Tibial nerve (tissue), 4 donors: ENCODE measurements at places on chromosomes 7 and 10. TPM values are rescaled to one million over a fixed set of nuclear protein-coding genes. Genes with fewer than 3 reads are reported as not detected.

- H3K36me3 ChIP-seq: no peaks in the 10 kb centered on the region
- no peaks in the 10 kb centered on the region for H3K4me1 ChIP-seq
- no peak overlapping the region for H3K27ac ChIP-seq
Measured at GRCh38 chr7:111240371-111240770, 149.4 kb downstream of the LRRN3 start.

- no peaks in the 10 kb centered on the region for H3K27me3 ChIP-seq
- DNase-seq: no peak
- H3K27ac ChIP-seq: no peak overlapping the region
- H3K4me3 ChIP-seq: no peak overlapping the region
- no peaks in the 10 kb centered on the region for H3K4me1 ChIP-seq
Measured at GRCh38 chr7:57638666-57639065, 188.7 kb downstream of the ZNF716 start.

DNA sequence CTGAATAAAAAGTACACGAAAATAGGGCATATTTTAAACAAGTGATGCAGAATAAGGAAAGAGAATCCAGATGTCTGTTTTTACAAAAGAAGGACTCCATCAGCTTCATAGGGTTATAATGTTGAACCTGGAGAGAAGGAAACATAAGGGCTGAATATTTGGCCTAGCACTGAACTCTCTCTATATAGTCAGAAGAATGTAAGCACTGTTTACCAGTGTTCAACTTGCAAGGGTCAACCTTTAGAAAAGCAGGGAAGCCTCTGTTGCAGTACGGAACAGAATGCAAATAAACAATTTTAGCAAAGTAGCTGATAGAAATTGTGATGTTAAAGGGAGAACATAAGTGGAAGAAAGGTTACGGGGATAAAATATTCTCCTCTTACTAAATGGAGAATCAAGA, 16.2 kb downstream of the CDK6 start:
- H3K4me1 ChIP-seq: no peaks in the 10 kb centered on the region
- no peaks in the 10 kb centered on the region for H3K36me3 ChIP-seq
- no peak for DNase-seq

DNA sequence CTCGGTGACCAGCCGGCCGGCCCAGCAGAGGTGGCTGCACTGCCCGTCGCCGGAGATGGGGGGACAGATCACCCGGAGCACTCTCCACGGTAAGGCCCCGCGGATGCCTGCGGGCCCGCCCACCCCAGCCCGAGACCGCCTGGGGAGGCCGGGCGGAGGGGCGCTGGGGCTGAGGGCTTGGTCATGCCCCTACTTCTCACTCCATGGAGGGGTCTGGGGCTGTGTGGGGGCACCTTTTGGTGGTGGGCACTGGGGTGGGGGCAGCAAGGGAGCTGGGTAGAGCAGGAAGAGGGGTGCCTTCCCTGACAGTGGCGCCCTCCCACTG, 61.8 kb downstream of the NEURL1 start:
- H3K4me1 ChIP-seq: peaks cover 9% of the 10 kb centered on the region
- DNase-seq: no peak
- H3K27ac ChIP-seq: no peak overlapping the region
- H3K36me3 ChIP-seq: no peaks in the 10 kb centered on the region

DNA sequence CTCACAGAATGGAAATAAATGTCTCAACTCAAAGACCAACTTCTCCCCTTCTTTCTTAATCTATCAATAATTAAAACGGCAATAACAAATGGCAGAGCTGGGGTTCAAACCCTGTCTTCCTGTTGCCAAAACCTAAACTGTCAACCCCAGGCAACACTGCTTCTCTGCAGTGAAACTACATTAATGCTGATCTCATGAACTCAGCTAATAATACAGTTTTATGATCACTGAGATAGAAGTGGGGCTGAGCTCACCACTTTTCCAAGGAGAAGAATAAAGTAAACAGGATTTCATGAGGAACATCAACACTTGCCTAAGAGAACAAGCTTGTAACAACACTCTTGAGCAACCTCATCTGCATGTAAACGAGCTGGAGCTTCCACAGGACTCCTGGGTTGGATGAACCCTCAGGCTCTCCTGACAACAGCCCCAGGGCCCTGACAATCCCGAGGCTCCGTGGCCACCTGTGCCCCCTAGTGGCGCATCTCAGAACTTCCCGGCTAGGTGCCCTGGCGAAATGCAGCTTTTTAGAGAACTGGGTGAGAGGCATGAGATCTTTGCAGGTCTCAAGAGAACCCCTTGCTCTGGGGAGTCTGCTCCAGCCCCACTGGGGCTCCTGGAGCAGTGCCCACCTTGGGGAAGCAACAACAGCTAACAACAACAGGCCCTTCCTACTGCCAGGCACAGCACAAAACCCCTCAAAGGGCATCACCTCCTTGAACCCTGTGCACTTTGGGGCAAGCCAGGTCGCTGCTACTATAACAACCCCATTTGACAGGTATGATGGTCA, 169.3 kb downstream of the SH3PXD2A start:
- H3K36me3 ChIP-seq: no peaks in the 10 kb centered on the region
- H3K27ac ChIP-seq: peak overlapping the region; percentile 97
- peak; percentile 82 for DNase-seq
- no peak overlapping the region for H3K4me3 ChIP-seq
- peaks cover 86% of the 10 kb centered on the region for H3K4me1 ChIP-seq

DNA sequence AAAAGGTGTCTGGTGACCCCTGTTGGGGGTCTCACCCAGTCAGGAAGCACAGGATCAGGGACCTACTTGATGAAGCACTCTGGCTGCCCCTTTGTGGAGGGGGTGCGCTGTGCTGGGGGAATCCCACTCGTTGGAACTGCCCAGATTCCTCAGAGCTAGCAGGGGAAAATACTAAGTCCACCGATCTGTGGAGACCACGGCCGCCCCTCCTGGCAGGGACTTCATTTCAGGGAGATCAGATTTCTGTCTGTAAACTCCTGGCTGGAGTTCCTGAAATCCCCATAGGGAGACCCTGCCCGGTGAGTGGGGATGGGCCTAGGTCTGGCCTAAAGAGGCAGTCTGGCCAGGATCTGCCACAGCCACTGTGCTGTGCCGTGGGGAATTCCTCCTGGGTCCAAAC, 79.3 kb upstream of the ADCY1 start:
- H3K4me1 ChIP-seq: no peaks in the 10 kb centered on the region
- H3K36me3 ChIP-seq: no peaks in the 10 kb centered on the region
- DNase-seq: no peak

DNA sequence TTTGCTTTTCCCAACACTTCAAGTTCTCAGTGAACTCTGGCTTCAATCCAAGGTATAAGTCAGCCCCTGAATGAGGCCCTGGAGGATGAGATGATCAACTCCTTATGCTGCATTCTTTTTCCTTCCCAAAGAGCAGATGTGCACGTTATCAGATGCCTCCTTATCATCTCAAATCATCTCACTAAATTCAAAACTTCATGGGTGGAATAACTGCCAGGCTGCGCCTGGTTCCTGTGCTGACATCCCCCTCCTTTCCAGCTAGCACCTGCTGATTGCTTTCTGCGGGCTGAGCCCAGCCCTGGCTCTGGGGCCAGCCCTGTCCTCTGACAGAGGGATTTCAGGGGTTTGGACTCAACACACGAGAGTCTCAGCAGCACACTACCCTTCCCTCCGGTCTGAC, 44.9 kb downstream of the TLL2 start:
- H3K27me3 ChIP-seq: no peaks in the 10 kb centered on the region
- DNase-seq: no peak
- H3K4me3 ChIP-seq: no peak overlapping the region
- H3K27ac ChIP-seq: no peak overlapping the region

- H3K27ac ChIP-seq: no peak overlapping the region
- H3K4me3 ChIP-seq: no peak overlapping the region
- DNase-seq: no peak
- no peaks in the 10 kb centered on the region for H3K4me1 ChIP-seq
Measured at GRCh38 chr10:46079831-46080585, 33.9 kb upstream of the MSMB start.

- no peak overlapping the region for H3K27ac ChIP-seq
- H3K27me3 ChIP-seq: no peaks in the 10 kb centered on the region
- no peak for DNase-seq
- no peaks in the 10 kb centered on the region for H3K36me3 ChIP-seq
Measured at GRCh38 chr7:17070231-17070708, 188.5 kb upstream of the AGR3 start.

- no peak overlapping the region for H3K27ac ChIP-seq
- no peaks in the 10 kb centered on the region for H3K4me1 ChIP-seq
- DNase-seq: no peak
- no peaks in the 10 kb centered on the region for H3K36me3 ChIP-seq
- no peaks in the 10 kb centered on the region for H3K27me3 ChIP-seq
Measured at GRCh38 chr7:24948739-24949138, 31.2 kb downstream of the OSBPL3 start.

DNA sequence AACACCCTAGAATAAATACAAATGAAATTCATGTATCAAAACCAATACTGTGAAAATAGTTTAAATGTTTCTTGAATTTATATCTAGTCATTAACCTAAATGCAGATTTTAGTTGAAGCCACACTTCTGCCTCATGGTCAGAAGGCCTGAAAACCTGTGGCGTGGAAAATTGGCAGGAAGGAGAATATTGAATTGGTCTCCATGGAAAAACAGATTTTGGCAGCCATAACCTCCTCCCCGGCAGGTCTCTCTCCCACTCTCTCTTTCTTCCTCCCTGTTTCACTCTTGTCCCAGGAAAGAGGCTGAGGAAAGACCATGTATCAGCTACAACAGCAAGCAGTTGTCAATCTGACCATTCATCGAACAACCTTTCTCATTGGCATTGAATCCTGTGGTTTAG, 160.6 kb upstream of the YAE1 start:
- H3K4me1 ChIP-seq: no peaks in the 10 kb centered on the region
- H3K4me3 ChIP-seq: no peak overlapping the region
- H3K27ac ChIP-seq: no peak overlapping the region
- no peak for DNase-seq
- H3K27me3 ChIP-seq: no peaks in the 10 kb centered on the region

- no peaks in the 10 kb centered on the region for H3K36me3 ChIP-seq
- DNase-seq: no peak
- H3K4me3 ChIP-seq: no peak overlapping the region
- no peaks in the 10 kb centered on the region for H3K27me3 ChIP-seq
- peaks cover 5% of the 10 kb centered on the region for H3K4me1 ChIP-seq
Measured at GRCh38 chr10:86646532-86646931, 7.8 kb upstream of the OPN4 start.

GRCh38 chr10:124667425-124668345, 76.5 kb downstream of the FAM53B start:
- peaks cover 23% of the 10 kb centered on the region for H3K36me3 ChIP-seq
- no peak overlapping the region for H3K4me3 ChIP-seq
- no peaks in the 10 kb centered on the region for H3K27me3 ChIP-seq

GRCh38 chr7:1770331-1770730, 100.3 kb downstream of the ELFN1 start:
- H3K27me3 ChIP-seq: no peaks in the 10 kb centered on the region
- no peak overlapping the region for H3K27ac ChIP-seq
- no peak overlapping the region for H3K4me3 ChIP-seq
- DNase-seq: no peak

DNA sequence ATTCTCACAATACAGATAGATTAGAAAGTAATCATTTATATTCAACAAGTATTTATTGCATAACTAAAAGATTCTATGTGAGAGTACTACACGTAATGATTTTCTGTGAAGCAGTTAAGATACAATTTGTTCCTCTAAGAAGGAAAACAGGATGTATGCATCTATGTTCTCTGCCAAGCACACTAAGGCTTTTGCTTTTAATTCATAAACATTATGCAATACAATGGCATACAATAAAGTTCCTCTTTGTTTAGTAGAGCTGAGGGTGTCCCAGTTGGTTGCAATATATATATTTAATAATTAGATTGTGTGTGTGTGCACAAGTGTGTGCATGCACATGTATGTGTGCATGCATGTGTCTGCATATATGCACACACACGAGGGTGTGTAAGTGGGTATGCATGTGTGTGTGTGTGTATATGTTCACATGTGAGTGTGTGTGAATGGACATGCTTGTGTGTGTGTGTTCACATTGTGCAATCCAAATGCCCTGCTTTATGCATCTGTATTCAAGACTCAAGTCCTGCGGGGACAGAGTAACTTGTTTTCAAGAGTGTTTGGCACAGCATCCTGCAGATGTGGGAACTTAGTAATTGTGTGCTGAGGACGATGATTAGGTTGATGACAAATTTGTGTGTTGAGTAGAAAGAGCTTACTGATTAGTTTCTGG, 481.5 kb upstream of the KLF6 start:
- no peaks in the 10 kb centered on the region for H3K36me3 ChIP-seq
- H3K27me3 ChIP-seq: no peaks in the 10 kb centered on the region
- DNase-seq: no peak
- peak overlapping the region; percentile 84 for H3K27ac ChIP-seq
- H3K4me3 ChIP-seq: no peak overlapping the region
- peaks cover 53% of the 10 kb centered on the region for H3K4me1 ChIP-seq

DNA sequence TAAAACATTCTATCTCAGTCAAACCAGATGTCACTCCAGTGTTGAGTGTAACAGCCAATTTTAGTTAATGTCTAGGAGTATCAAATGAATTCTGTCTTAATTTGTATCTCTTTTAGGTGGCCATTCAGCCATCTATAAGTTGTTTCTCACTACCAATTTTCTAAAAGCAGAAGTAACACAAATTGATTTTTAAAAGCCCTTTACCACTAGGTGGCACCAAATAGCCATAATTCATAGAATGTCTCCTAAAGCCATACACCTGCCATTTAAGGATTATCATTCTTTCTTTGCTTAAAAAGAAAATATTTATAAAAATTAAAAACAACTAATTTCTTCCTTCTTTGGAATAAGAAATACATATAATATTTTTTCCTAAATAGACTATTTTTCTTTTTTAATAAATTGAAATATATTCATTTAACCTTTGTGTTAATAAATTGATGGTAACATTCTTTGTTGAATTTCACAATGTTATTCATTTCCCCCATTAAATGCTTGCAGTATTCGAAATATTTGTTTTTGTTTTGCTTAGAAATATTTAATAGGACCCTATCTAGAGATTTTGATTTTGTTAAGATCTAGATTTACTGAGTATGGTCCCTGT, 107.8 kb upstream of the PPP1R3A start:
- no peak overlapping the region for H3K27ac ChIP-seq
- H3K4me1 ChIP-seq: no peaks in the 10 kb centered on the region
- DNase-seq: no peak

DNA sequence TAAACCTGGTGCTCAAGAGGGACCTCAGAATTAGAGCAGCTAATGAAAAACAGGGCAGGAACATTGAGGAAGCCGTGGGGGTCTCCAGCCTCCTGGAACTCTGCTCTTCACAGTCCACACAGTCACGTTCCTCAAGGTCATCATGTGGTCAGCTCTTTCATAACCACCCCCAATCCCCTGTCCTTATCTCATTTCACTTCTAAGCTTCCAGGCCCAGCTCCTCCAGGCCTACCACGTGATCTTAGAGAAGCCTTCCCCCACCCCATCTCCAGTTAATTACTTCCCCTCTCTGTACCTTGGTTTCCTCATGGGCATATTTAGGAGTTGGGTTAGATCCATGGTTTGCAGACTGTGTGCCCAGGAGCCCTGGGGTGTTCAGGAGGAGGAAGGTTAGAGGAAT, 106.4 kb upstream of the TCF7L2 start:
- no peak overlapping the region for H3K27ac ChIP-seq
- no peaks in the 10 kb centered on the region for H3K36me3 ChIP-seq
- H3K4me3 ChIP-seq: no peak overlapping the region
- no peaks in the 10 kb centered on the region for H3K27me3 ChIP-seq

The LLCFC1 gene
- total RNA-seq: not detected

The SLC29A4 gene
- 6.3 TPM for total RNA-seq

The CELF2 gene
- 106 TPM for total RNA-seq

The HSPA12A gene
- 156 TPM for total RNA-seq

The PRSS58 gene
- not detected for total RNA-seq

The PON3 gene
- 3.3 TPM for total RNA-seq

The FXYD4 gene
- not detected for total RNA-seq

The GIMAP6 gene
- 14.4 TPM for total RNA-seq

The AEBP1 gene
- total RNA-seq: 440 TPM

The XRCC2 gene
- total RNA-seq: 0.60 TPM

The NRG3 gene
- 1.1 TPM for total RNA-seq

The PANK1 gene
- total RNA-seq: 6.8 TPM

The ST8SIA6 gene
- total RNA-seq: 4.2 TPM
